Large intestine (tissue), 12 donors: ENCODE measurements at places on chromosomes 4 and X.

DNA sequence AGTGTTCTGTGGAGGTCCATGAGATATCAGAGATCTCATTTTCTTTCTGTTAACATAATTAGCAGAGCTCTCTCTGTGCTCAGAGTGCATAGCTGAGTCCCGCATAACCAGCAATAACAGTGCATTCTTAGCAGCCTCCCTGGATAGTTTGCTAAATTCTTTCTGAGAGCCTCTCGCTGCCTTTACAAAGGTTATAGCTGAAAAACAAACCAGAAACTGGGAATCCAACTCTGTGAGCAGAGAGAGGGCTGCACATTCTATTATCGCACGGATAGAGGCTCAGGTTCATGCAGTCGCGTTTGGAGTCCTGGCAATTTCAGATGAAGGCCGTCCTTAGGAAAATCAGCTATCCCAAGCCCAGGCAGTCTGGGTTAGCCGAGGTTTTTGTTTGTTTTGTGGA lies 1.2 kb downstream of the ENPP6 start:
- DNase-seq: no peak

DNA sequence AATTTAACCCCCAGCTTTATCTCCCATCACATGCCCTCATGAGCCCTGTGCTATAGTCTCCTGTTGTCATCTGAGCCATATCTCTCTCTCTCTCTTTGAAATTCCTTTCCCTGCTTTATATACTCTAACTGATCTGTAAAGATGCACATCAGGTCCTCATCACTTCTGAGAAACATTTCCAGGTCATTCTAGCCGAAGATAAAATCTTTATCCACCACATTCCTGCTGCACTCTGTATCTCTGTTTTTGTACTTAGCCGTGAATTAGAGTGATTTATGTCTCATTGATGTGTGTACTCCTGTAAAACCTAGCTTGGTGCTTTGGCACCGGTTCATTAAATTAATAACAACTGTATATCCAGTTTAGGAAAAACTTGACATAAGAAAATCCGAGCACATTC lies 113.2 kb downstream of the AFF2 start:
- no peak for DNase-seq

DNA sequence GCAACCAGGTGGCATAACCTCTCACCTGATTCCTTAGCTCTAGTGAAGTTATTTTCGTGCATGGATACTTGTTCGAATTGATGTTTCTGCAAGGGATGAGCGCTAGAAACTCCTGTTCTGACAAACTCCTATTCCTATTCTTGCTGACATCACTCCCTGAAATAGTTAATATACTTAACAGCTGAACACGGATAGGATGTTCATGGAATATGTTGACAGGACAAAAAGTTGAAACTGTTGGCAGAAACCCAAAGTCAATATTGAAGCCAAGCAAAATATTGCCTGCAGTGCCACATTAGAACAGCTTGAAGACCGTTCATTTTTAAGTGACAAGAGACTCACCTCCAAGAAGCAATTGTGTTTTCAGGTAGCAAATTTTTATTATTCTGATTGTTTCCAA lies at the start of gene KLKB1:
Gene KLKB1, plus strand, starts transcription at position 287 of the 400 bp plus-strand sequence. CDS start 689 bp downstream, outside the sequence.
- DNase-seq: no peak

GRCh38 chrX:10326578-10326977 lies 169.8 kb downstream of the CLCN4 start:
- DNase-seq: no peak

DNA sequence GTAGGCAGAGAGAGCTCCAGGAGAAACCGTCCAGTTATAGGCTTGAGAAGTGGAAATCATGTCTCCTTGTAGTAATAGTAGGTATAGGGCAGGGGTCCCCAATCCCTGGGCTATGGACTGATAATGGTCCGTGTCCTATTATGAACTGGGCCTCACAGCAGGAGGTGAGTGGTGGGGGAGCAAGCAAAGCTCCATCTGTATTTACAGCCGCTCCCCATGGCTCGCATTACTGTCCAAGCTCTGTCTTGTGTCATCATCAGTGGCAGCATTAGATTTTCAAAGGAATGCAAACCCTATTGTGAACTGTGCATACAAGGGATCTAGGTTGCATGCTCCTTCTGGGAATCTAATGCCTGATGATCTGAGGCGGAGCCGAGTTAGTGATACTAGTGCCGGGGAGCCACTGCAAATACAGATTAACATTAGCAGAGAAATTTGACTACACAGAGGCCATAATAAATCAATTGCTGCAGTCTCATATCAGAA lies 67.6 kb downstream of the MRPL1 start:
- DNase-seq: no peak
